Fibroblast of pulmonary artery (primary cell): ENCODE measurements at places on chromosomes 16 and 17.

- DNase-seq: no peak
These were observed 19.2 kb upstream of the SMIM5 start for GRCh38 chr17:75614006-75614405.

- DNase-seq: peak; percentile 34
These were observed 48.5 kb downstream of the B9D1 start for GRCh38 chr17:19313746-19314651.

DNA sequence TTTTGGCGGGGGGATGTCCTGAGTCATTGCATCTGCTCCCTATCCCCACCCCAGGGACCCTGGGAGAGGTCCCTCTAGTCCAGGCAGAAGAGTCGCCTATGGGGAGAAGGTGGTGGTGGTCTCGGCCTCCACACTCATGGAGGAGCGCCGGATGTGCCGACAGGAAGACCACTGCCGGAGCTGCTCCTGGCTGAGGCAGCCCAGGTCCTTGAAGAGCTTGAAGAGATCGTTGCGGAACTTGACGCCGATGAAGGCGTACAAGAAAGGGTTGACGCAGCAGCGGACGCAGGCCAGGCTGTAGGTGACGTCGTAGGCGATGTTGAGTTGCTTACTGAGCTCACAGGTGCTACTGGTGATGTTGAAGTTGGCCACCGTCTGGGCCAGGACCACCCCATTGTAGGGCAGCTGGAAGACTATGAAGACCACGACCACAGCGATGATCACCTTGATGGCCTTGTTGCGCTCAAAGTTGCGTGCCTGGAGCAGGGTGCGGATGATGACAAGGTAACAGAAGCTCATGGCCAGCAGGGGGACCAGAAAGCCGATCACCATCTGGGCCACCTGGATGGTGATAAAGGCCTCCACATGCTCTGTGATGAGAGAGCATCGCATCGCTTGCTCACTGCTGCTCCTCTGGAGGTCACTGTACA is 10.5 kb downstream of the CCR7 start:
- DNase-seq: no peak

GRCh38 chr16:88415713-88416323 is 33.1 kb downstream of the ZNF469 start:
- no peak for DNase-seq

- no peak for DNase-seq
These were observed at the start of gene HBM for GRCh38 chr16:165539-166374. Gene HBM, plus strand, starts transcription at chr16:165978. Its CDS starts 20 bp downstream, at chr16:165998.

GRCh38 chr16:84511180-84511800 is 6.8 kb upstream of the MEAK7 start:
- peak; percentile 94 for DNase-seq

DNA sequence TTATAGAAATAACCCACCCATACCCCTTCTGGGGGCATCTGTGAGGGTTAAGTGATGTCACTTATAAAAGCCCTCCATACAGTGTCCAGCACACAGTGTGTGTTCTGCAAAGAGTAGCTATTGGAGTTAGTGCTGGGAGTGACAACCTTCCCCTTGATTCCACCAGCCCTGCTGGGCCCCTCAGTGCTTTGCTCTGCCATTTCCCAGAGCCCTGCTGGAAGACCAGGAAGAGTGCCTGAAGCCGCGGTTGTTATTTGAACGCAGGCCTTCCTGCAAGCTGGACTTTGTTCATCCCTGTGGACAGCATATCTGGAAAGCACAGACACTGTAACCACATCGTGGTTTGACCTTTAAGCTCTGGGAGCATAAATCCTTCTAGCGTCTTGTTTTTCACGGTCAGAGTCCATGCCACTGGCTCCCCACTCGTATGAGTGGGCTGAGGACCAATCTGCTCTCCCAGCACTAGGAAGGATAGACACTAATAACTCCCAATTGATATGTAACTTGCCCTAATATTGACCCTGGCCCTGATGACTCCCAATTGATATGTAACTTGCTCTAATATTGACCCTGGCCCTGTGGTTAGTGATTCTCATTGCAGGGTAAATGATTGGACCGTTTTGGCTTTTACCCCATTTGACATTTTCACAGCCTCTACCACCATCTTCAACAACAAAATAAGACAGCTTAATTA is 297.1 kb upstream of the MAF start:
- DNase-seq: peak; percentile 2

DNA sequence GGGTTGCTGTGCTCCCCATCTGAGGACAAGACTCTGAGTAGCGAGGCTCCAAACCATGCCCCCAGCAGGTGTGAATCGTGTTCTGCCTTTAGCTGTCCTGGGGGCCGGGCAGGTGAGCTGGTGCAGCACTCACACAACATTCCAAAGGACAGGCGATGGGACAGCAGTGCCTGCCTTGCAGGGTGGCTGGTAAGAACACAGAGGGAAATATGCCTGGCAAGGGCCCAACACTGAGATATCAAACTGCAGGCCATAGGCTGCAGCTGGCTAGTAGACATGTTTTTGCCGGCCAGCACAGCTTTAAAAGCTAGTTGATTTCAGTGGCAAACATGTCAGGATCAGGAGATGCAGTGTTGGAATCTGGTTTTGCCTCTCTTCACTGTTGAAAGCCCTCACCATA is 23.6 kb downstream of the CLEC16A start:
- no peak for DNase-seq

GRCh38 chr17:4806456-4806776 is 536 bp upstream of the PLD2 start:
- DNase-seq: no peak

- peak; percentile 58 for DNase-seq
These were observed 9.9 kb downstream of the RABEP2 start for GRCh38 chr16:28915181-28915580.

GRCh38 chr17:68993112-68993511 is 37.9 kb upstream of the ABCA8 start:
- DNase-seq: peak; percentile 66

GRCh38 chr16:51159865-51160264 is 8.8 kb upstream of the SALL1 start:
- no peak for DNase-seq

GRCh38 chr16:64280317-64280716 is 841.5 kb downstream of the CDH11 start:
- no peak for DNase-seq

DNA sequence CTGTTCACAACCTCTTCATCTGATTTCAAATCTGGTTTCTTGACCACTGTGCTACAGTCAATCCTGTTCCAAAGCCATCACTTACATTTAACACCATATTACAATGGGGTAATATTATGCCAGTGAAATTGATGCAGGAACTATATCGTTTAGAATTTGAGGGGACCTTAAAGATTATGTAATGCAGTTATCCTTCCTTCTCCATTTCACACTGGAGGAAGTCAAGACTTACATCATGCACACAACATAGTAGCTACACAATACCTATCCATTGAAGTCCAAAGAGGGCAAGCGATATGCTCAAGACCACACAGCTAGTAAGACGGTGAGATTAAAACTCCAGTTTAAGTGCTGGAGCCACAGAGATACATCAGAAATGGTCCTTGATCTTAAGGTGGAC is 16.8 kb downstream of the NOG start:
- DNase-seq: no peak

DNA sequence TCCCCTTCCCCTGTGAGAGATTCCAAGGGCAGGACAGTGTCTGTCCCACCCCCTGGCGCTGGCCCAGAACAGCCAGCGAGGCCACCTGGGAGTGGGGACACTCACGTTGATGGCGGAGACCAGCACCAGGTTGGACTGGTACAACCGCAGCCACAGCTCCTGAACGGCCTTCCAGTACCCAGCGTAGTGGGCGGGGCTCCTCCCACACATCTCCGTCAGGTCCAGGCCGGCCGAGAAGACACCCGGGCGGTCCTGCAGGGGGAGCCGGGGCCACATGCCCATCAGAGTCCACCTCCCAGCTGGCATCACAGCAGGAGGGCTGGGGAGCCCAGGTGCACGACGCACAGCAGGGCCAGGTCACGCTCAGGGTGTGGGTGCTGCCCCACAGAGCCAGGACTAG is 7.1 kb downstream of the ECI1 start:
- DNase-seq: no peak

DNA sequence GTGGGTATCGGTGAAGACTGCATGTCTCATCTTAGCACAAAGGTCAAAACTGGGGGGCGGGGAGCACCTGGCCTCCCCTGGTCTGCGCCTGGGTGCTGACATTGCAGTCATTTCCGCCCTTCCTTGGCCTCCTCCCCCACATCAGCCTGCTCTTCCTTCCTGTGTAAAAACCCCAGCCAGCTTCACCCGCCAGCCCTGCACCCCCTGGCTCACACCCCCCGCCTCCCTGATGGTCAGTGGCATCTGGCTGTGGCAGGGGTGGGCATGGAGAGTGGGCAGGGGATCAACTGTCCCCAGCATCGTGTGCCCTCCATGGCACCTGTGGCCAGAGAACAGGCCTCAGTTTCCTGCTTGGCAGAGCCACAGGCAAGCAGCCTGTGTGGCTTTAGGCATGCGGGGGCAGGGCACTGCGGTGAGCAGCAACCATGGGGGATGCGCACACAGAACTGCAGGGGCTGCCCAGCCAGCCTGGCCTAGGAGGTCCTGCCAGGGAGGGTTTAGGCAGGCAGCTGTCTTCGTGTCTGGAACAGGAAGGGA is 26.5 kb upstream of the LASP1NB start:
- peak; percentile 31 for DNase-seq

DNA sequence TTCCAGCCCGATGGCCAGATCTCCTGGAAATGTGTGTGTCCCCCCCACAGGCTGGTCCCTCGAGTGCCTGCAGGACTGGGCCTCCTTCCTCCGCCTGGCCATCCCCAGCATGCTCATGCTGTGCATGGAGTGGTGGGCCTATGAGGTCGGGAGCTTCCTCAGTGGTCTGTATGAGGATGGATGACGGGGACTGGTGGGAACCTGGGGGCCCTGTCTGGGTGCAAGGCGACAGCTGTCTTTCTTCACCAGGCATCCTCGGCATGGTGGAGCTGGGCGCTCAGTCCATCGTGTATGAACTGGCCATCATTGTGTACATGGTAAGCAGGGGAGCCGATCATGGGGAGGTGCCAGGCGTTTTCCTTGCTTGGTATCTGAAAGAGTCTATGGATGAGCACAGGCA is 22.1 kb downstream of the SLC47A1 start:
- no peak for DNase-seq

- DNase-seq: peak; percentile 25
These were observed 15.6 kb downstream of the SNX29 start for GRCh38 chr16:11992008-11992584.

GRCh38 chr17:17552351-17553216 is 38.9 kb downstream of the PEMT start:
- DNase-seq: no peak

DNA sequence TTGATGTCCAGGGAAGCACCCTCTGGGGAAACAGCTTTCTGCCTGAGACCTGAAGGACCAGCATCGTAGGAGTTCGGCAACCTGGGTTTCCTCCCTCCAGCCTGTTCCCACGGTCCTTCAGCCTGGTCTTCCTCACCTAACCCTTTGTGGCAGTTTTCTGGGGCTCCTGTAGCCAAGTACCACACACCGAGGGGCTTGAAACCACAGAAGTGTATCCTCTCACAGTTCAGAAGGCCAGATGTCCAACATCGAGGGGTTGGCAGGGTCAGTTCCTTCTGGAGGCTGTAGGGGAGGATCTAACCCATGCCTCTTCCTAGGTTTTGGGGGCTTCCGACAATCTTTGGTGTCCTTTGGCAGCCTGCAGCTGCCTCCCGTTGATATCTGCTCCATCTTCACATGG is 381.0 kb upstream of the TNRC6C start:
- DNase-seq: no peak

DNA sequence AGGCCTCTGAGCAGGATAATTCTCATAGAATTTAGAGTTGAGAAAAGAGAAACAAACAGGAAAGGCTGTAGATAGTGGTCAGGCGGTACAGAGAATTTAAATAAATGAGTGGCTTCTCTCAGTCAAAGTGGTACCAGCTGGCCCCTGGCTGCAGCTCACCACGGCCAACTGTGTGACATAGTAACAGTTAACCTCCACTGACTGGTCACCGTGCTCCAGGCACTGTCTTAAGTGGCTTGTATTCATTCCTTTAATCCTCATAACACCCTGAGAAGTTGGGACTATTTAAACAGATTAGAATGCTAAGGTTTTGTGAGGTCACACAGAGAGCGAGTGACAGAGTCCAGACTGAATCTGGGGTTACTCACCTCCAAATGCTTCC is 108.9 kb downstream of the GNAO1 start:
- DNase-seq: no peak

GRCh38 chr17:9938764-9939163 is 33.7 kb upstream of the RCVRN start:
- no peak for DNase-seq

GRCh38 chr16:72241930-72242329 is 70.0 kb upstream of the PMFBP1 start:
- peak; percentile 77 for DNase-seq

GRCh38 chr17:41301916-41302901 is at the start of gene KRTAP29-1:
Gene KRTAP29-1, minus strand, starts transcription at chr17:41302851. Its CDS starts 0 bp downstream, at chr17:41302851.
- DNase-seq: no peak

GRCh38 chr17:73969956-73970355 is 233.5 kb upstream of the RPL38 start:
- DNase-seq: no peak

DNA sequence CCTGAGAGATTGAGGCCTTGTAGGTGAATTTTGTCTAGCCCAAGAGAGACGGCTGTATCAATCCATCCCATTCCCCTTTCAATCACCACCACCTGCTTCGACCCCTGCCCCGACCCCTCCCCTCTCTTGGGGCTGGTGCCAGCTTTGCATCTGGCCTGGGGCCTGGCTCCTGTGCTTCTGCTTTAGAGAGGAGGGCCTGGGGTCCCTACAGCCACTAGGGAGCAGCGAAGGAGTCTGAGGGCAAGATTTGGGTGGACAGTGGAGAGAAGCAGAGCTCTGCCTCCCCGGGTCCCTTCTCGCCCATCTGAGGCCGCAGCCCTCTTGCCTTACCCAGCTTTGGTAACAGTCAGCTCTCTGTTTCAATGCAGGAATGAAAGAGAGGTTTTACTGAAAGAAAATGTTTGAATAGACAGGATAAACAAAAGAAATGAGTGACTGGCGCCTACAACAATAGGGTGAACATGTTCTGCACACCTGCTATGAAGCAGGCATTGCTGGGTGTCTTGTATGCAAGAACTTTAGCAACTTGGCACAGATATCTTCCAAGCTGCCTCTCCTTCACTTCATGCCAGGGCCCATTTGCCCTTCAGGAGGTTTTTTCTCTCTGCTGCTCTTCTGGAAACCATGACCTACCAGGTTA is 57.4 kb downstream of the SLC47A1 start:
- no peak for DNase-seq

- DNase-seq: peak; percentile 39
These were observed 47.7 kb downstream of the ZFHX3 start for GRCh38 chr16:73000020-73000906.

DNA sequence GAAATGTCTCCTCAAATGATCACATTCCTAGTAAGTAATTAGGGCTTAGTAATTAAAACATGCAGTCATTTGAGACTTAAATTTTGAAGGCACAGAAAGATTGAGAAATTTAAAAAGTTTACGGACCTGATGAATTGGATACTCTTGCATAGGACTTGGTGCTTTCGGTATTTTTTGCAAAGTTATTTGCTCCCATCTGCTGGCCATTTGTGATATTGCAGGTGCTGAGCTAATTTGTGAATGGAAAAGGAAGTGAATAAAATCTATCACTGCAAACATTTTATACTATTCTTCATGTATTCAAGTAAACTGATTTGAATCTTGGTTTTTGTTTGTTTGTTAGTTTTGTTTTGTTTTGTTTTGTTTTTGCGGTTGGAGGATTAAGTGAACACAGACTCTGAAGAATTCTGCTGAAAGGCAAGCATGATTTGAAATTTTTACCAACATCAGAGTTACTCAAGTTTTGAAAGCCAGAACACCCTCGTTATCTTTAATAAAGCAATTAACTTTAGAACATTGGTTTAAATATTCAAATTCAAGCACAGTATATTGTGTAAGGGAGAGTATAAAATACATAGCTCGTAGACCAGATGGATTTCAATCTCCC is 689.5 kb upstream of the RBFOX1 start:
- DNase-seq: peak; percentile 69
